Activated CD4-positive, CD25-positive, alpha-beta regulatory T cell (primary cell): ENCODE measurements at places on chromosomes 2 and 18.

GRCh38 chr2:128535953-128536352 is 217.3 kb upstream of the HS6ST1 start:
- no peak for DNase-seq

DNA sequence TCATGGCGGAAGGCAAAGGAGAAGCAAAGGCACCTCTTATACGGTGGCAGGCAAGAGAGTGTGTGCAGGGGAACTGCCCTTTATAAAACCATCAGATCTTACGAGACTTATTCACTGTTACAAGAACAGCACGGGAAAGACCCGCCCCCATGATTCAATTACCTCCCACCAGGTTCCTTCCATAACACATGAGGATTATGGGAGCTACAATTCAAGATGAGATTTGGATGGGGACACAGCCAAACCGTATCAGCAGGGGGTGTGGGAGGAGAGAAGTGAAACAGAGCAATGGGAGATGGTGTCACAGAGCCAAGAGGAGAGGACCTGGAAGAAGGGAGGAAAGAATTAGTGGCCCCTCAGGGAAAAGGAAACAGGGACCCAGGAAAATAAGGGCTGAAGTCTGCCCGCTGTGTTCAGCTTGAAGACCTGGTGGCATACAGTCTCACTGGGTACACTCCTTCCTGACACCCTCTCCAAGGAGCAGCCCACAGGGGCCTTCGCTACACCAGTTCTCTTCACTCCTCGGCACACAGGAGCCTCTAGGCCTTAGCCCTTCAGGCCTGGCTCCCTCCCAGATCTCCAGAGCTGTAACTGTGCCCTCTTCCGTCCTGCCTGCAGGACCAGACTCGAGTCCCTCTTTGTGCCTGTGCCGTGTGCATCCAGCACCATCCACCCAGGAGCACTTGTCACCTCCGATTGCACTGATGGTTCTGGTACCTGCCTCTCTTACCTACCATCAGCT is 262.1 kb downstream of the EIPR1 start:
- no peak for DNase-seq

- no peak for DNase-seq
Observed at GRCh38 chr2:12720278-12720620, 3.5 kb downstream of the TRIB2 start.

DNA sequence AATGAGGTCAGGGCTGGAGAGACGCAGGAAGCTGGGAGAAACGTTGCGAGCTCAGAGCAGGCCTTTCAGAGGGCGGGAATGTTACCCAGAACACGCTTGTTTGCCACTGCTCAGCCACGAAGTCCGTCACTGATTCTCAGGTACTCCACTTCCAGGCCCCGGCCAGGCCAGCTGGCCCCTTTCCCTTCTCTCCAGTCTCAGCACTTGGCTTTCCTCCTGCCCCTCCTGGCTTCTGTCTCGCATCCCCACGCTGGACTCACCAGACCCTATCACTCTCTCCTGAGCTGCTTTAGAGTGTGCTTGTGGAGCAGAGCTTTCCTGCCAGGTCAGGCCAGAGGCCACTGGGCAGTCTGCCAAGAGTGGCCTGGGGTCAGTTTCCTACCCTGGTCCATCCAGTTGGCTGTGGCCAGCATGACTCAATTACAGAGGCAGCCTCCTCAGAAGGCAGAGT is 151.4 kb downstream of the TWIST2 start:
- no peak for DNase-seq

GRCh38 chr2:15890936-15891905 is 49.1 kb upstream of the MYCN start:
- DNase-seq, result no peak

GRCh38 chr2:143936538-143936847 is 583.4 kb downstream of the ZEB2 start:
- DNase-seq, result no peak

- no peak for DNase-seq
Observed at GRCh38 chr2:33034784-33035183, 88.0 kb downstream of the LTBP1 start.
